SJCRH30 (cell line): ENCODE measurements at places on chromosomes 7 and 10.

DNA sequence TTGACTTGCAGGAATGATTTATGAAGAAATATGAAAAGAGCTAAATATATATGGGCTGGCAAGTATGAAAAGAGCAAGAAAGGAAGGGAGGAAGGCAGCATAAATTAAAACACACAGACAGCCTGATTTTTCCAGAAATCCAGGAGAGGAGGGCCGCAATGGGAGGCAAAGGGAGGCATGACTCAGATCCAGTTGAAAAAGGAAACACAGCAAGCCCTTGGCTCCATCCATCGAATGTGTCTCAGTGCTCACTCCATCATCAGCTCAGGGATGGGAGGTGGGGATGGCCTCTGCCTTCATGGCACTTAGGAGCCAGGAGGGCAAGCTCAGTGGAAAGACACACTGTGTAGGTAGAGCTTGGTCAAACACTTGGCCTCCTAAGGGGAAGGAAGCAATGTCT lies 75.7 kb upstream of the PDZD8 start:
- DNase-seq = no peak

GRCh38 chr7:152132812-152133211 lies 107.3 kb downstream of the GALNT11 start:
- no peak for DNase-seq

- peak; percentile 46 for DNase-seq
These were observed 13.1 kb downstream of the TAS2R41 start for GRCh38 chr7:143490717-143491306.

GRCh38 chr10:17232276-17232960 lies 4.4 kb downstream of the VIM start:
- DNase-seq = no peak

GRCh38 chr7:815284-816216 lies 16.7 kb upstream of the SUN1 start:
- no peak for DNase-seq

GRCh38 chr7:110253093-110253492 lies 837.8 kb upstream of the LRRN3 start:
- DNase-seq = no peak

- no peak for DNase-seq
These were observed 286.7 kb upstream of the HABP2 start for GRCh38 chr10:113266147-113266546.

GRCh38 chr10:14192746-14193145 lies 138.0 kb downstream of the FRMD4A start:
- no peak for DNase-seq

DNA sequence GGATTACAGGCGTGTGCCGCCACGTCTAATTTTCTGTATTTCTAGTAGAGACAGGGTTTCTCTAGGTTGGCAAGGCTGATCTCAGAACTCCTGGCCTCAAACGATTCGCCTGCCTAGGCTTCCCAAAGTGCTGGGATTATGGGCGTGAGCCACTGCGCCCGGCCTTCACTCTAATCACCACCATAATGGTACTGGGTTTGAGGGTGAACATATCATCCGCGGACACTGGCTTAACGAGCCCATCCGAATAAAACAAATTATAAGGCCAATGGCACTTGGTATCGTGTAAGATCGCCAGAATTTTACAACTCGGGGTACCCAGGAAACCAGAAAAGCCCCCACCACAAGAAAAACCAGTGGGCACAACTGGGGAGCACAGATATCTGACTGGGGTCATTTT lies 580 bp downstream of the FAM200A start:
- DNase-seq = no peak

DNA sequence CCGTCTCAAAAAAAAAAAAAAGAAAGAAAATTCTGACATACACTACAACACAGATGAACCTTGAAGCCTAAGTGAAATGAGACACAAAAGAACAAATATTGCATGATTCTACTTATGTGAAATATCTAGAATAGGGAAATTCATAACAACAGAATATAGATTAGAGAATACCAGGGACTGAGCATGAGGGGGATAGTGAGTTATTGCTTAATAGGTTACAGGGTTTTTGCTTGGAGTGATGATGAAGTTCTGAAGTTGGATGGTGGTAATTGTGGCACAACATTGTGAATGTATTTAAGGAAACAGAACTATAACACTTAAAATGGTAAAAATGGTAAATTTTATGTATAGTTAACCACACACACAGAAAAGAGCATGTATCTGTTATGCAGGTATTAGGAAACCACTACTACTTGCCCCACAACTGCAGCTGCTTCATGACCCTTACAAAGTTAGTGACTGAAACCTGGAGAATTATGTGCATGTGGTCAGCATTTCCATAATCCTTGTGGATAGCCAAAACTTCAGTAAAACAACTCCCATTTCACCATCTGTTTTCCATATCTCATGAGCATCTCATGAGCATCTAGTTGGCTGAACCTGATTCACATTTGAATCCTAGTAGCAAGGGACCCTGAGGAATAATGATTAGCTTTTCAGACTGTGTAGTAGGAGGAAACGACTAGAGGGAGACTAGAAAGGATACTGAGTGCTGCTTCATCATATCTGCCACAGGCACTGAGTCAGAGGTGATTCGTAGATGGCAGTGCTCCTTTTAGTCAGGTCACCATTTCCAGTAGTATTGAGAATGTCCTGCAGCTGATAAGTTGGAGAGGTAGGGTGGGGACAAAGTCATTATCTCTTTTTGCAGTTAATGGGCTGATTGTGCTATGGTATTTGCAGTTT lies 26.3 kb downstream of the SAMD8 start:
- DNase-seq = peak; percentile 64

DNA sequence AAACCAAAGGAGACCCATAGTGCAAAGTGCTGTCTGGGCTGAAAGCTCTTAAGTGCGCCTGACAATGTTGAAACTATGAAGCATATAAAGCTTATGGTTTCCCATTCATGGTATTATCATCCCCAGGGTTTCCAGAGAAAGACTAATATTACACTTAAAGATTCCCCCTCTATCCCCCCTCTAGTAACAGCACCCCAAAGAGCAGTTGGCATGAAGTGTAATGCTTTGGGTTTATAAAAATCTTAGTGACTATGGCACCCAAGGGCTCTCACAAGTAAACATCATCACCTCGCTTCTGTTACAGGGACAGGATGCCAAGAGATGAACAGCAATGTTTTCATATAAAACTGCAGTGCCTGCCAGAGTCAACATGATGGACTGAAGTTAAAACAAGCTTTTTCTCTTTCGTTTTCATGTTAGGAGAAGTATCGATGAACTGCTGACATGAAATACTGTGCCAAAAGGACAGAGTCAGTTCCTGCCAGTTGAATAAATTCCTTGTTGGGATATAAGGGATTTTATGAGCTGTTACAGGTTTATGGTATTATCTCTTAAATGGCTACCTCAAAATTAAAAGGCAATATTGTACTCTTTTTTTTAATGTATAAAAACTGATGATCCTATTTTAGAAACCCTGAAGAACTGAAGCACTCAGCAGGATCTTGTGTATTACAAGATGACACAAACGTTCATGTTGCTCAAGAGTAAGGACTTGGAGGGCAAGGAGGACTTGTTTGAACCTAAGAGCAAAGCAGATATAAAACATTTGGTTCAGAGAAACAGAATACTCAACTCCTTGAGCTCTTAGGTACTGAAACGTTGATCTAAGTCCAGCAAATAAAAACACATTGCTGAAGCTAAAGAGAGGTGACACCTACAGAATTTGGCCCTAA lies 203.7 kb upstream of the IMMP2L start:
- DNase-seq = no peak

DNA sequence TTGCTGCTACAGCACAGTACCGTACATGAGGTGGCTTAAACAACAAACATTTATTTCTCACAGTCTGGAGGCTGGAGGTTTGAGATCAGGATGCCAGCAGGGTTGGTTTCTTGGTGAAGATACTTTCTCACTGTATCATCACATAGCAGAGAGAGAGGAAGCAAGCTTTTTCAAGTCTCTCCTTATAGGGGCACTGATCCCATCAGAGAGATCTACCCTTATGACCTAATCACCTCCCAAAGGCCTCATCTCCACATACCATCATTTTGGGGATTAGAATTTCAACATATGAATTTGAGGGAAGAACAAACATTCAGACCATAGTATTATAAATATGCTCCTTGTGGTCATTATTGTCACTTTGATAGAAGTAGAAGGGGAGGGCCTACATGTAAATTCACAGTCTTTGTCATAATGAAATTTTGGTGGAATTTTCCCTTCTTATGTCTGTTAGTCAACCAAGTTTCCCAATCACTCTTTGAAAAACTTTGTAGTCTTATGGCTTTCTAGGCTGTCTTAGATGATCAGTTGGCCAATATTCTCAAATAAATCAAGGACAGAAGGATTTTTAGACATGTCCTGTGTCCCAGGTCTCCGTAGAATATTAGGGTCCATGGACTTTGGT lies 606.2 kb downstream of the LRMDA start:
- DNase-seq = no peak

- DNase-seq = no peak
These were observed 83.6 kb upstream of the SEMA3C start for GRCh38 chr7:81002421-81002820.

DNA sequence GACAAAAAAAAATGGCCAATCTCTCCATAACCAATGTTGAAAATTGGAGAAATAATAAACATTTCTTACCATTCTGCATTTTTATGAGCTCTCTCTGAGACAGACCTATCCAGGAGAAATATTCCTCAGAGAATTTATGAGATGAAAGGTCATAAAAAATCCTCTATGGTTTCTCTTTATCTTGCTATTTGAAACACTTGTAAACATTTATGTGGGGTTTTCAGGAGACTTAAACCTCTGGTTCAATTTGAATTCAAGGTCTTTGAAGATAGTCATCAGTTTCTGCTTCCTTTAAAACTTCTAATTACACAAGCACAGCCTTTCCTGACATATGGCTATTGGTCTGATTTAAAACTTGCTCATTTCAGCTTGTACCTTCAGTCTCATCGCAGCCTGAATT lies 78.5 kb upstream of the APBB1IP start:
- DNase-seq = no peak

DNA sequence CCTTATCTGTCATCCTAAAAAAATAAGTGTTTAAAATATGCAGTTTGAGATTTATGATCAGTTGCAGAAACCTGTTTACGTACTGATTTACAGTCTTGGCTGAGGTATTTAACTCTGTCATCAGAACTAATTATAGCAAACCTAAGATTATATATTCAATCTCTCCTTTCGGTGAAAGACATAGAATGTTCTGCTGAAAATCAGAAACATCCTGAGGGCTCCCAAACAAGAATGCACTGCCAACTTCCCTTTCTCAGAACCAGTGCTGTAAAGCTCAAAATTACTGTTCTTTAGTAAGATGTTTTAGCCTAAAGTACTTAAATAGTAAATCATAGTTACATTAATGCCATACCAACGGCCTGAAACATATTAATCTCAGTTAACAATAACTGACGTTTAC lies 34.3 kb downstream of the FAM204A start:
- no peak for DNase-seq

- no peak for DNase-seq
These were observed 510.0 kb downstream of the ANKRD7 start for GRCh38 chr7:118734541-118734940.

DNA sequence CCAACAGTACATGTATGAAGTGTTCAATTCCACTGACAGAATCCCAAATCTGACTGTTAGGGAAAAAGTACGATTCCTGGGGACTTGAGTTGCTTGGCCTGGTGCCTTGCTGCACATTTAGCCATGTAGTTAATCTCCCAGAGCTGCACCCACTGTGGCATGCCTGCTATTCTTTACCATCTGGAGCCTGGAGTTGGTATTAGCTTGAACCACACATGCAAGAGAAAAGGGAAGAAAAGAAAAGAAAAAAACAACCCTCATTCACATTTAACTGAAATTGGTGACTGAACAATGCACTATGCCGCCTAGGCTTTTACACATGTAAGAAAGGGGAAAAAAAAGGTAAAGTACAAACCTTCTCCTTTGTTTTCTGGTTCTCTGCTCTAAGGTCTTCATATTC lies 26.1 kb downstream of the SHTN1 start:
- DNase-seq = no peak

DNA sequence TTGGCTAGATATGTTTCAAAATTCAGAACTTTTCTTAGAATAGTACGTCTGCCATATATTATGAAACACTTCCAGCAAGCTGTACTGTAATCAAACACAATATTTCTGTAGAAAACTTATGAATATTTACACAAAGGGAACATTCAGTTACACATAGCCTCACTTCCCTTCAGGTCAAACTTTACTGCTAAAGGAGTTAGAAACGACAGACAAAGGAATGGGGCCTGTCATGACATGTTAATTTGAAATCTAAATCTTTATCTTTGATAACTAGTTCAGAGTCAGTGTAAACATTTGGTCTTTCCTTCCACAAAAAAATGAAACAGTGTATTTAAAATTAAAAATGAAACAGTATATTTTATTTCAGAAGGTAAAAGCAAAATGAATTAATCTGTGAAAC lies 1.0 kb upstream of the CROT start:
- DNase-seq = peak; percentile 36

GRCh38 chr10:96700374-96701099 lies 19.8 kb downstream of the PIK3AP1 start:
- no peak for DNase-seq

- no peak for DNase-seq
These were observed 81.1 kb downstream of the RGS10 start for GRCh38 chr10:119461380-119461779.

- DNase-seq = no peak
These were observed 602.3 kb upstream of the MGMT start for GRCh38 chr10:128864554-128865295.

DNA sequence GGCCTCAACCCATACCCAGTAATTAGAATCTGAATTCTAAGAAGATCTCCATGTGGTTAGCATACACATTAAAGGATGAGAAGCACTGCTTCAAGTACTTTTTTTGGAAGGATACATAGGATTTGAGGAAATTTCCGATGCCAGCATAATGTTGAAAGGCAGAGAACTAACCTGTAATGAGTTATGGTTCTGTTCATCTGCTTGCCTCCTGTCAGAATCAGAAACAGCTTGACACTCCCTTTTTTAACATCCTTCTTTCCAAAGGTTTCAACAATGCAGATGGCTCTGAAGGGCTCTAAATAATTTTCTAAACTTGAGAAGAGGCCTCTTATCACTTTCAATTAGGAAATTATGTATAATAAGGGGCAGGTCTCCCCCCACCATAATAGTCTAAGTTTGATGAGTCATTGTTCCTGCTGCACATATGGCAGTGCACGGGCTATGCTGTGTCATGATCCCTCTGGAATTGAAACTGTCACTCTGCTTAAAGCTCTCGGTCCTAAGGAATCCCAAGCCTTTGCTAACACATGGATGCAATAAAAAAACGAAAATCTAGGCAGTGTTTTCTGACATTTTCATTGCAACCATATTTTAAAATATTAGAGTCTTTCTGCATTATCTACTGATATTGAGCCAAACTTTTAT lies 291.2 kb upstream of the FZD1 start:
- no peak for DNase-seq

- peak; percentile 100 for DNase-seq
These were observed 289.6 kb upstream of the NFE2L3 start for GRCh38 chr7:25862261-25863004.

- no peak for DNase-seq
These were observed 183.5 kb downstream of the POM121L12 start for GRCh38 chr7:53218730-53219504.

DNA sequence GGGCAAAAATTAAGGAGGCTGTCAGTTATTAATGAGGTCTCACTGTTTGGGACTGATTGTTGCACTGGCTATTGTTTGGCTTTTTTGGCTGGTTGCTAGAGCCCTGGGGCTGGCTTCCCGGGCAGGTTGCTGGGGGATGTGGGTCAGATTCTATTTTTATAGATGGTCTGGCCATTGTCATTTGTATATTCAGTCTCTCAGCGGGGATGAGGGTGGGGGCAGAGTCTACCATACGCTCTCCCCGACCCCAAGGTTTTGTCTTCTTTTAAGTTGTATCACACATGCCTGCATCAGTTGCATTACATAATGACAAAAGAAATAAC lies 84.3 kb upstream of the GRB10 start:
- DNase-seq = no peak

GRCh38 chr7:104074529-104074928 lies 85.1 kb upstream of the RELN start:
- DNase-seq = no peak
